ENCODE measurements at places on chromosomes 16 and 17.

GRCh38 chr16:31414706-31415105 lies 13.5 kb downstream of the COX6A2 start:
- no peak for DNase-seq
- no peak overlapping the region for H3K27ac ChIP-seq
- no peaks in the 10 kb centered on the region for H3K4me1 ChIP-seq
- H3K27me3 ChIP-seq = no peaks in the 10 kb centered on the region

- peak overlapping the region; percentile 57 for H3K27ac ChIP-seq
- no peaks in the 10 kb centered on the region for H3K4me1 ChIP-seq
- no peaks in the 10 kb centered on the region for H3K36me3 ChIP-seq
- DNase-seq = no peak
- H3K4me3 ChIP-seq = no peak overlapping the region
These were observed 7.7 kb upstream of the KRT14 start for GRCh38 chr17:41594363-41594915.

GRCh38 chr16:83715217-83715920 lies 92.4 kb upstream of the HSBP1 start:
- H3K4me1 ChIP-seq = no peaks in the 10 kb centered on the region
- no peaks in the 10 kb centered on the region for H3K36me3 ChIP-seq
- no peak for DNase-seq
- H3K27me3 ChIP-seq = no peaks in the 10 kb centered on the region
- no peak overlapping the region for H3K27ac ChIP-seq

- peaks cover 29% of the 10 kb centered on the region for H3K36me3 ChIP-seq
- no peaks in the 10 kb centered on the region for H3K27me3 ChIP-seq
- H3K27ac ChIP-seq = peak overlapping the region; percentile 32
- DNase-seq = no peak
- H3K4me3 ChIP-seq = no peak overlapping the region
These were observed 48.4 kb downstream of the SEC14L1 start for GRCh38 chr17:77189148-77189547.

GRCh38 chr17:29124135-29124924 lies 55.9 kb downstream of the MYO18A start:
- H3K27ac ChIP-seq = no peak overlapping the region
- peaks cover 59% of the 10 kb centered on the region for H3K36me3 ChIP-seq
- H3K4me1 ChIP-seq = no peaks in the 10 kb centered on the region

GRCh38 chr16:2212362-2213324 lies 2.0 kb upstream of the BRICD5 start:
- DNase-seq = no peak
- peaks cover 31% of the 10 kb centered on the region for H3K36me3 ChIP-seq
- no peaks in the 10 kb centered on the region for H3K27me3 ChIP-seq
- peak overlapping the region; percentile 43 for H3K4me3 ChIP-seq
- H3K4me1 ChIP-seq = peaks cover 19% of the 10 kb centered on the region

DNA sequence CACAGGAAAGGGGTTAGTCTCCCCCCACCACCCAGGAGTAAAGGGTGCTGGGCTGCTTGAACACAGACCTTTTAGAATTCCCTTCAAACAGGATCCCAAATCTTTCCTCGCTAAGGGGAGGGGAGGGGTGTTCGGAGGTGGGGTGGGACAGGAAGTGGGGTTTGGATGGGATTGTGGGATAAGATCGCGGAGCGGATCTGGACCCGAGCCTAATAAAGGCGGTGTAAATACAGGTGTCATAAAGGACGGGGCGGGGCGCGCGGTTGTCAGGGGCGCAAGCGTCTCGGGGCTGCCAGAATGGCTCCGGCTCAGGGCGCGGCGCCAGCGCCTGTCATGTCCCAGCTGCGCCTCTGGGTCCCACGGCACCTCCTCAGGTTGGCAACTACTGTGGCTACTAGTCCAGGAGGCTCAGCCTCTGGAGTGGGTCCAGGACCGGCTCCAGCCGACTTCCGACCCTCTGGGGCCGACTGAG lies 59.8 kb upstream of the FBXO47 start:
- no peaks in the 10 kb centered on the region for H3K36me3 ChIP-seq
- H3K4me3 ChIP-seq = peak overlapping the region; percentile 21

DNA sequence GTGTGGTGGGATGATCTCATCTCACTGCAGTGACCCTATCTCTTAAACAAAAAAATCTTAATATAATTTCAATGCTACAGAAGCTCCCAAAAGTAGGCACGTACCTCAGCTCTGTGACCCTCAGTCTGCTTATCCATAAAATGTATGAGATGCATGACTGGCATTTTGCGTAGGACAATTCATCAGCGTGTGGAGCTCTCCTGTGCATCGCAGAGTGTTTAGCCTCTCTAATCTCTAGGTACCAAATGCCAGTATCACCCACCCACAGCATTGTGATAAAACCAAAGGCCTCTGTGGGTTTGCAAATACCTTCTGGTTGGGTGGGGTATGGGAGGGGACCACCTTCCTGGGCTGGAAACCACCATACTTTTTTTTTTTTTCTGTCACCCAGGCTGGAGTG lies 19.0 kb upstream of the TUBG2 start:
- DNase-seq = no peak
- H3K27me3 ChIP-seq = no peaks in the 10 kb centered on the region
- no peaks in the 10 kb centered on the region for H3K36me3 ChIP-seq
- no peak overlapping the region for H3K27ac ChIP-seq
- H3K4me3 ChIP-seq = no peak overlapping the region

GRCh38 chr17:72725433-72726068 lies 366.9 kb downstream of the SLC39A11 start:
- H3K36me3 ChIP-seq = no peaks in the 10 kb centered on the region
- H3K27ac ChIP-seq = peak overlapping the region; percentile 92
- DNase-seq = peak; percentile 73
- H3K27me3 ChIP-seq = no peaks in the 10 kb centered on the region

GRCh38 chr17:74814453-74814852 lies 38.3 kb upstream of the NAT9 start:
- H3K27me3 ChIP-seq = no peaks in the 10 kb centered on the region
- H3K4me1 ChIP-seq = no peaks in the 10 kb centered on the region
- H3K4me3 ChIP-seq = no peak overlapping the region
- H3K36me3 ChIP-seq = peaks cover 12% of the 10 kb centered on the region
- no peak overlapping the region for H3K27ac ChIP-seq

GRCh38 chr16:73056448-73056847 lies 8.5 kb upstream of the ZFHX3 start:
- H3K27ac ChIP-seq = no peak overlapping the region
- H3K36me3 ChIP-seq = no peaks in the 10 kb centered on the region

GRCh38 chr17:29619251-29619650 lies 3.5 kb downstream of the CORO6 start:
- H3K4me1 ChIP-seq = peaks cover 49% of the 10 kb centered on the region
- peaks cover 23% of the 10 kb centered on the region for H3K27me3 ChIP-seq
- no peak for DNase-seq

DNA sequence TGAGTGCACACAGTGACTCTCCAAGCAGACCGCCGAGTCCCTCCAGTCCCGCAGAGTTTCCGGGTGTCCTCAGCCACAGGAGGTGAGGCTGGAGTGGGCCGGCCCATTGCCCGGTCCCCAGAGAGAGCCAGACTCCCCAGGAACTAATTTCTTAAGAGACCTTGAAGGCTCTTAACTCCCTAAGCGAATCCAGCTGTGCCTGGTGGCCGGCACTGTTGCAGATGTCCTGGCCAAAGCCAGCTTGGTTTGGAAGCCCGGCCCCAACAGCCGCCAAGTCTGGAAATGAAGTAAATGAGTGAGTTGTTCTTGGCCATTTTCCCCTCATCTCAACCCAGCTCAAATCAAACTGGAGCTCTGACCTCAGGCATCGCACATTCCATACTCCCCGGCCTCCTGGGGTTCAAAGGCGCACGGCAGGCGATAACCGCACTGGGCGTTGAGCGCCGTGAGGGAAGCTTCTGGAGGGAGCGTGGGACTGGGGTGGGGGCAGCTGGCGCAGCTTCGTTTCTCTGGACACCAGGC lies 42.0 kb downstream of the CMIP start:
- H3K4me3 ChIP-seq = no peak overlapping the region
- no peak for DNase-seq
- H3K36me3 ChIP-seq = no peaks in the 10 kb centered on the region
- H3K27ac ChIP-seq = no peak overlapping the region
- H3K27me3 ChIP-seq = no peaks in the 10 kb centered on the region

DNA sequence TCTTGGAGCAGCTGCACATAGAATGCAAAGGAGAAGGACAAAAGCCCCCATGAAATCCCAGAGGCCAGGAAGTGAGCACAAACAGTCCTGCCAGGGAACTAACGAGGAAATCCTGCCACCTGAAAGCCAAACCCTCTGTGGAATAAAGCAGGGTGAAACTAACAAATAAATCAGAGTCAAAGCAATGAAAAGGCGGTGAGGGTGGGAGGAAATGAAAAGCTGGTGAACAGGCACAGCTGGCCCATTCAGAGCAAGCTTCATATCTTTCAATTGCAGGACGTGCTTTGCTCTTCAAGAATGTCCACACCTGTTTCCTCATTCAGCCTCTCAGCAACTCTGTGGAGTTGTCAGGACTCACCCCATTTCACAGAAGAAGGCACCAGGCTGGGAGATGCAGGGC lies 108.1 kb downstream of the ABCC12 start:
- no peaks in the 10 kb centered on the region for H3K4me1 ChIP-seq
- no peaks in the 10 kb centered on the region for H3K27me3 ChIP-seq
- no peaks in the 10 kb centered on the region for H3K36me3 ChIP-seq
- no peak overlapping the region for H3K4me3 ChIP-seq

DNA sequence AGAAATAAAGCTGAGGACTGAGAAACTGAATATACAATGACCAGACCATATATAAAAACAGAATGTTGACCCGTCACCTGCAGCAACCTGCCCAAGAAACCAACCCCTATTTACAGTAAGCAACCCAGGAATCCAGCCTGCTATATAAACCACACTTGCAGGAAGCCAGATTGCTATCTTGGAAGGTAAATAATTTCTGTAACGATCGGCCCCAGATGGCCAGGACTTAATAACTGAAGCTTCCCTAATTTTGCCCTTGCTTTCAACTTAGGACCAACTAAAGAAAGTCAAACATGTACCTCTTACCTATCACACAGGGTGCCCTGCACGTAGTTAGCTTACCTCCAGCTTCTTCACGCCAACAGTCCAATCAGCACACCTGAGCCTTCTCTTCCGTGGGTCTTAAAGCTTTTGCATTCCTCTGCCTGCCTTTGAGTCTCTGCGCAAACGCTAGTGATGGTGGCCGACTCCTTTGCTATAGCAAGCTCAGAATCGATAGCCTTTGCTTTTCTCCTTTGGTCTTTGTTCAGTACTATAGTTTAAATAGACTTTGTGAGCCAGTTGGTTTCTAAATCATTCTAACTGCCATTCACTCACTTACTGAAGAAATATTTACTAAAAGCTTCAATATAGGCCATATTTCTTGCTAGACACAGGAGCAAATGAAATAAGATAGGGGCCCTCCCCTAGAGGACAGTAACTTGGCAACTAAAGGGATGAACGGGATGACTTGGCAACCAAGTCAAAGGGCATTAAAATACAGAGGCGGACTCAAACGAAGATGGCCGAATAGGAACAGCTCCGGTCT lies 31.3 kb downstream of the MPHOSPH6 start:
- no peaks in the 10 kb centered on the region for H3K27me3 ChIP-seq
- no peak overlapping the region for H3K27ac ChIP-seq
- no peaks in the 10 kb centered on the region for H3K36me3 ChIP-seq
- no peak for DNase-seq

- H3K36me3 ChIP-seq = no peaks in the 10 kb centered on the region
- H3K4me3 ChIP-seq = no peak overlapping the region
- peaks cover 9% of the 10 kb centered on the region for H3K27me3 ChIP-seq
- no peaks in the 10 kb centered on the region for H3K4me1 ChIP-seq
- DNase-seq = no peak
- H3K27ac ChIP-seq = no peak overlapping the region
These were observed 22.6 kb downstream of the TBX2 start for GRCh38 chr17:61422116-61422799.

GRCh38 chr17:79843474-79843815 lies 4.2 kb upstream of the CBX4 start:
- no peak overlapping the region for H3K27ac ChIP-seq
- peaks cover 74% of the 10 kb centered on the region for H3K27me3 ChIP-seq
- H3K4me3 ChIP-seq = peak overlapping the region; percentile 20
- DNase-seq = no peak

GRCh38 chr16:50282955-50283631 lies 16.7 kb downstream of the ADCY7 start:
- H3K36me3 ChIP-seq = peaks cover 10% of the 10 kb centered on the region
- no peak overlapping the region for H3K27ac ChIP-seq
- H3K4me3 ChIP-seq = no peak overlapping the region

DNA sequence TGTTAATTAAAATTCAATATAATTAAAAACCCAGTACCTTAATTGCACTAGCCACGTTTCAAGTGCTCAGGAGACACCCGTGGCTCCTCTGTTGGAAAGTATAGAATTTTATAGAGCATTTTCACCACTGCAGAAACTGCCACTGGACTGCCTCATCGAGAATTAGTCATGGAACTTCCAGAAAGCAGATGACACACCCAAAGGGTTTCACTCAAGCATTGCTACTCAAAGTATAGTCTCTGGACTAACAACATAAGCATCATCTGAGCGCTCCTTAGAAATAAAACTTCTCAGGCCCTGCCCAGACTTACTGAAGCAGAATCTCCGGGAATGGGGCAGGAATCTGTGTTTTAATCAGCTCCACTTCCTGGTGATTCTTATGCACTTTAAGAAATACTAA lies 63.5 kb upstream of the GPR139 start:
- no peaks in the 10 kb centered on the region for H3K27me3 ChIP-seq
- no peaks in the 10 kb centered on the region for H3K4me1 ChIP-seq
- DNase-seq = no peak

GRCh38 chr16:85718682-85719081 lies 29.9 kb upstream of the GINS2 start:
- no peaks in the 10 kb centered on the region for H3K4me1 ChIP-seq
- peaks cover 8% of the 10 kb centered on the region for H3K27me3 ChIP-seq
- H3K36me3 ChIP-seq = no peaks in the 10 kb centered on the region
- no peak overlapping the region for H3K27ac ChIP-seq

GRCh38 chr17:42685831-42686230 lies 3.5 kb downstream of the CNTNAP1 start:
- H3K36me3 ChIP-seq = no peaks in the 10 kb centered on the region
- DNase-seq = no peak
- H3K27ac ChIP-seq = no peak overlapping the region
- H3K4me3 ChIP-seq = no peak overlapping the region
- H3K4me1 ChIP-seq = peaks cover 3% of the 10 kb centered on the region

- peaks cover 3% of the 10 kb centered on the region for H3K27me3 ChIP-seq
- no peak for DNase-seq
- H3K36me3 ChIP-seq = no peaks in the 10 kb centered on the region
- no peak overlapping the region for H3K4me3 ChIP-seq
- H3K4me1 ChIP-seq = no peaks in the 10 kb centered on the region
- no peak overlapping the region for H3K27ac ChIP-seq
These were observed 602.5 kb upstream of the SALL1 start for GRCh38 chr16:51753467-51754127.

DNA sequence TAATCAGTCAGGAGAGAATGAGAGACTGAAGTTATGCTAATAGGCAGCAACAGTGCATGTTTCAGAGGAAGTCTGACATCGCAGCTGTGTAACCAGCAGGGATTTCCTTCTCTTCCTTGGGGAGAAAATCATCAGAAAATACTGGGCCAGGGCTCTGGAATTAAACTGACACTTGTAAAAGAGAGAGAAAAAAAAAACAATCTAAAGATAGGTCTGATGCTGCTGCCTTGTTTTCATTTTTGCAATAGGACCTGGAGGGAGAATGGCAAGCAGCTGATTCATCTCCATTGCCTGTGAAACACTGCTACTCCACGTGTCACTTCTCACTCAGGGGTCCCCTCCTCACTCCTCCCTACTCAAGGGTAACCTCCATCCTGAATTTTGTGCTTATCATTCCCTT lies 17.7 kb upstream of the CORO6 start:
- no peak overlapping the region for H3K4me3 ChIP-seq
- peaks cover 26% of the 10 kb centered on the region for H3K36me3 ChIP-seq
- H3K27ac ChIP-seq = peak overlapping the region; percentile 72
- H3K4me1 ChIP-seq = peaks cover 8% of the 10 kb centered on the region
- no peak for DNase-seq
- no peaks in the 10 kb centered on the region for H3K27me3 ChIP-seq
